Activated naive CD4-positive, alpha-beta T cell treated with anti-CD3 and anti-CD28 coated beads, Interleukin-2, amount 50 U/mL, for 16 hours (primary cell): ENCODE measurements at places on chromosomes 16 and 17.

- no peak for DNase-seq
Observed at GRCh38 chr17:49913226-49914095, 55.5 kb upstream of the DLX4 start.

DNA sequence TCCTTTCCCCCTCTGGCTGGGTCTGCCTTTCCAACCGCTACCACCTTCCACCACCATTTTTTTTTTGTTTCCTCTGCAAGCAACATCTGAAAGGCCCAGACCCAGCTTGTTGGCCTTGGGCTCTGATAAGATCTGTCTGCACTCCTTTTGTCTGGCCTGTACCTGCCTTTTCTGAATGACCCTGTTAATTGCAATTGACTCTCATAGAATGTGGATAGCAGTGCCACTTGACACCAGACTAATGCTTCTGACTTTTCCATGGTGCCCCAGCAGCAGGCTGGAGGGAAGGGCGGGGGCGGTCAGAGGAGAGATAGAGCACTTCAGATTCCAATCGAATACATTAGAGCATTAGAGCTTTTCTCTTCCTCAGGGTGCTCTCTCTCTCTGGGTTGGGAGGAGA, 538.9 kb downstream of the WWOX start:
- DNase-seq: no peak

GRCh38 chr16:50821586-50821985, 79.7 kb downstream of the CYLD start:
- DNase-seq: no peak

GRCh38 chr17:39000021-39000601, 32.9 kb upstream of the FBXO47 start:
- no peak for DNase-seq

DNA sequence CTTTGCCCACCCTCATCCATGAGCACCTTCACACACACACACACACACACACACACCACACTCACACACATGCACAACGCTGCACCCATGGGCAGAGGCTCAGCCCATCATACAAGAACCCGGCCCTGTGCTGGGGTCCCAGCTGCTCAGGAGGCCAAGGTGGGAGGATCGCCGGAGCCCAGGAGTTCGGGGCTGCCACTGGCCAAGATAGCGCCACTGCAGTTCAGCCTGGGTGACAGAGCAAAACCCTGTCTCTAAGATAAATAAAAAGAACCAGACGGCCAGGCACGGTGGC, 3.4 kb upstream of the FSCN2 start:
- DNase-seq: no peak

DNA sequence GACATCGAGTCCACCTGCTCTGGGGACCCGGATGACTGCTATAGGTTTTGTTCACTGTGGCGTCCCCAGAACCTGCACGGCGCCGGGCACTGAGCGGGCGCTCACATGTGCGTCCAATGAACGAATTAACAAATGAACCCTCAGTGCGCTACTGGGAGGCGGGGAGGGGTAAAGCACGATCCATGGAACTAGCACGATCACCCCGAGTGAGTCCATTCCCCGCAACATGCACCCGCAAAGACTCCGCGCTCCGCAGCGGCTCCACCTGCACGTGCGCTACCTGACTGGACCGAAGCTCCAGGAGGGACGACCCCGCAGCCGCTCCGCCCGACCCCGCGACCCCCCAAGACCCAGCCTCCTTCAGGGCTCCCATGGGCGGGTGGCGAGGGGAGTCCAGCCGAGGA, 491 bp downstream of the TRAP1 start:
- peak; percentile 49 for DNase-seq

GRCh38 chr17:73719588-73720071, 75.4 kb upstream of the SDK2 start:
- no peak for DNase-seq

DNA sequence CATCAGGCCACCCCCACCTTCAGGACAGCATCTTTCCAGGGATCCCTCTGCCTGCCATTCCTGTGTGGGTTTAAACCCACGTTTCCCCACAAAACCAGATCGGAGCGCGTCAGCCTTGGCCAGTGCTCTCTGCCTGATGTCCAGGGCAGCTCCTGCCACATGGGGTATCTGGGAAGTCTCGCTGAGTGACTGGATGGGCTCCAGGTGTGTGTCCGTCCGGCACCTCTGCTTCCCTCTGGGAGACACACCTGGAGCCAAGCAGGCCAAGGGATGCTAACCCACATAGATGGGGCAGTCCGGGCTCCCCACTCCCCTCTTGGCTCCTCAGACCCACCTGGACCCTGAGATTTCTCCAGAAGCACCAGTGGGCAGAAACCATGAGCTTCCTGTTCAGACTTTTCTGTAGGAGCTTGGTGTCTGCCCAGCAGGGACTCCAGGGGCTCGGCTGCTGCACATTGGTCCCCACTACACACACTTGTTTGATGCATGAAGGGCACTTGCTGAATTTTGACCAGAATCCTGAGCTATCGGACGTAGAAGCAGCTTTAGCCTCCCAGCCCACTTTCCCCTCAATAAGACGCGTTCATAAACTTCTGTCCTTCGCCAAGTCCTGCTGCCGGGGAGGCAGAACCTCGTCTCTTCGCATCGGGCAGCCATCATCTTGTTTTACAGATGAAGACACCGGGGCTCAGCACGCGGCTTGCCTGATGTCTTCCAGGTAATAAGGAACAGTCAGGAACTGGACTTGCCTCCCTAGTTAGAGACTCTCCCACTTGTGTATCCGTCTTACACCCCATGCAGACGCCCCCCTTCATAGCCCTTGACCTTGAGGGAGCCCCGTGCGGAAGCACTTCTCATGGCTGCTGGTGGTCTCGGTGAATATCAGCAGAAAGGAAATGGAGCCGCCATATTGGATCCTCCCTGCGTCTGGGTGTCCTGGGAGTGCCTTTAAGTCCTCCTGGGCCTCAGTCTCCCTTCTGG, 91.6 kb upstream of the ZNF469 start:
- DNase-seq: no peak

- peak; percentile 78 for DNase-seq
Observed at GRCh38 chr17:39461926-39462569, 762 bp downstream of the CDK12 start.
